ENCODE measurements at places on chromosomes 5 and 9. TPM values are rescaled to one million over a fixed set of nuclear protein-coding genes. Genes with fewer than 3 reads are reported as not detected.

The ACER2 gene
- 13.5 TPM for total RNA-seq

The PLGRKT gene
- total RNA-seq = 17.9 TPM

The TMEM215 gene
- under 0.01 TPM for total RNA-seq

The HEMGN gene
- total RNA-seq = not detected

The CYLC2 gene
- not detected for total RNA-seq

The TMEM174 gene
- not detected for total RNA-seq

The PCDHGA7 gene
- 4.6 TPM for total RNA-seq

The RLN2 gene
- total RNA-seq = not detected

The GABRA1 gene
- not detected for total RNA-seq

The MEIKIN gene
- not detected for total RNA-seq

The PCDHGB5 gene
- 22.4 TPM for total RNA-seq

The SPINK1 gene
- not detected for total RNA-seq

The SIGMAR1 gene
- total RNA-seq = 78.1 TPM

The SCAMP1 gene
- total RNA-seq = 45.1 TPM

The ARL14EPL gene
- total RNA-seq = 0.67 TPM

The IRGM gene
- total RNA-seq = not detected

The THBS4 gene
- not detected for total RNA-seq

The SPATA31A3 gene
- not detected for total RNA-seq

All from vein endothelial cell (primary cell).